NCI-H460 (cell line): ENCODE measurements at places on chromosomes 1 and 21. TPM values are rescaled to one million over a fixed set of nuclear protein-coding genes. Genes with fewer than 3 reads are reported as not detected.

The LCE1B gene
- not detected in 2 replicates for total RNA-seq

The CELA3A gene
- total RNA-seq = not detected in 2 replicates

The LENEP gene
- 0.84 TPM in 1 of 2 replicates, not detected in the other for total RNA-seq

The TYW3 gene
- total RNA-seq = 19.3 and 24.0 TPM in 2 replicates

The RPL22 gene
- 298 and 299 TPM in 2 replicates for total RNA-seq

The IL20 gene
- not detected in 2 replicates for total RNA-seq

The LCE3D gene
- total RNA-seq = not detected in 2 replicates

The RIPPLY3 gene
- 0.20 TPM in 2 replicates for total RNA-seq

The PDPN gene
- total RNA-seq = not detected in 2 replicates

The NES gene
- 2.2 and 2.5 TPM in 2 replicates for total RNA-seq

The BTBD8 gene
- total RNA-seq = 2.1 TPM in 2 replicates

The SLAMF9 gene
- not detected in 2 replicates for total RNA-seq

The CHRM3 gene
- 0.62 and 1.0 TPM in 2 replicates for total RNA-seq

The BATF3 gene
- 5.3 and 7.6 TPM in 2 replicates for total RNA-seq
